ENCODE measurements at places on chromosomes 7 and 10.
A peak's percentile ranks its signal among the peaks of the same experiment; 100 is the strongest.

DNA sequence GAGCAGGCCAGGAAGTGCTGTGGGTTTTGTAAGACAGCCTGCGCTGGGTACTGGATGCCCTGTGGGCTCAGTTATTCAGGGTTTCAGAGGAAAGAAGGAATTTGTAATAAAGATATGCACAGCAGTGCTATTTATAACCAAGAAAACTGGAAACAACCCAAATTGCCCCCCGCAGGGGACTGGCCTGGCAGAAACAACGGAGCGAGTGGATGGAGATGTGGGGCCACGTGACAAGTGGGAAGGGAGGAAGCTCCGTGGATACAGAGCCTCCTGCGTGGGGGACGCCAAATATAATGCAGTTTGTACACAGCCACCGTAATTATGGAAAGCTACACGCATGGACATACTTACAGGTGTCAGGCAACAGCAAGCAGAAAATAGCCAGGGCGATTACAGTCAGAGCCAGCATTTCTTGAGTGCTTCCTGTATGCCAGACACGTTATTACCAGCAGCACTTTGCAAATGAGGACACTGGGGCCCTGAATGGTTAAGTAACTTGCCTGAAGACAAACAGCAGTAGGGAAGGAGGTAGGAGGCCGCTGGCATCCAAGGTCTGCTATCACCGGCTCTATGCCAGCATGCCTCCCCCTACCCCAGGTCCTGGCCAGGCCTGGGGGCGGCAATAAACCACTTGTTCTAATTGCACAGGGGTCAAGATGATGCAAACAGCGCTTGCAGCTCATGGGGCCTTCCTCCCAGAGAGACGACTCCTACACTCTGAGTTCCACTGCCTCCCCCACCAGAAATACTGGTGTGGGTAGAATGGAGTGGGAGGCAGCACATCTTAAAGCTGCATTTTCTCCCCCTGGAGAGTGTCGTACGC, 8.7 kb upstream of the CAMK2B start:
- DNase-seq = no peak

- peak; percentile 56 for DNase-seq
These were observed 115.1 kb downstream of the CCNY start for GRCh38 chr10:35451151-35452016.

- DNase-seq = no peak
These were observed at the start of gene TMEM236 for GRCh38 chr10:17751781-17752445. TSS of gene TMEM236 (plus strand) at chr10:17752201. CDS start at chr10:17752296, 95 bp downstream.

GRCh38 chr7:29019896-29020295, 61.8 kb upstream of the TRIL start:
- no peak for DNase-seq

- peak; percentile 36 for DNase-seq
These were observed 88.2 kb upstream of the AFAP1L2 start for GRCh38 chr10:114492351-114493037.

DNA sequence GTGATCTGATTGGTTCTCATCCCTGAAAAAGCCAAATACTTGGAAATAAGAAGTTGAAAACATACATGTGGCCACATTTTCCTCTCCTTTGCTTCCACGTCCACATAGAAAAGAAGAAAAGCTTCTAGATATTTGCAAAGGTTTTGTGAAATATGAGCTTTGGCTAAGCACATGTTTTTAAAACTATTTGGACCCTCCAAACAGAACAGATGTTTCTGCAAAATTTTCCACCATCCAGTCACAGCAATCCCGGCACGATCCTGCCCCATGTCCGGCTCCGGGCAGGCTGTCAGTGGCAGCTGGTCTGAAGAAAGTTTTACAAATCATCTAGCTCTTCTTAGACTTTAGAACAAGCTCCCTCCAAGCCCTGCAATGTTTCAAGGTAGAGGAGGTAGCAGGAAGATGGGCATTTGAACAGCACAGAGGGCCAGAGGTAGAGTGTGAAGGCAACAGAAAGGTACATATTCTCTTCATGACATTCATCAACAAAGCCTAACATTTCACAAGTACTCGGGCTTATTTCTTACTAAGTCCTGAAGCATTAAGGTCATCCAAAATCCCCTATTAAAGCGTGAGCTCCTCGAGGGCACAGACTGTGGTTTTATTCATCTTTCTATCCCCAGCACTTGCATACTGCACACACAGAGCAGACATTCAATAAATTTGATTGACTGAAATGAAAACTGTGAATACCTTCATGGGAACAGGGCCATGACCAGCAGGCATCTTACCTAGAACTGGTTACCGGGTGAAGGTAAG, 110.1 kb downstream of the JAZF1 start:
- no peak for DNase-seq

GRCh38 chr7:137304624-137305235, 38.8 kb downstream of the PTN start:
- peak; percentile 20 for DNase-seq

DNA sequence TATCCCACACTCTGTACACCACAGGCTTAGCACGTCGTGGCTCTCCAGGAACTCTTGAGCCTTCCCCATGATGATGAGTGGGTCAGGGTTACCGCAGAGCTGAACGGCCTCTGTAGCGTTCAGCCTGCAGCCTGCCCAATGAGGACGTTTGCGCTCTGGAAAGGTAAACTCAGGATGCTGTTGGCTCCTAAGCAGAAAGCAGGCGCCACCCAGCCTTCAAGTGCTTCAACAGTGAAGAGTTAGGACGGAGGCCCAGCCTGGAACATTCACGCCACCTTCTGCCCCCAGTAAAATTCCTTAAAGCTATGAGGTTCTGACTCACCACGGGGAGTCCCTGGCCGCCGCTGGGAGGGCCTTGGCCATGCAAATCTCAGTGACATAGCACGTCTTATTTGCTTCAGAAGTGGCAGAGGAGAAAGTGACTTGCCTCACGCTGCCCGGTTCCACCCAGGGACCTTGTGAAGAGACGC, 161.5 kb upstream of the SH2B2 start:
- peak; percentile 92 for DNase-seq

DNA sequence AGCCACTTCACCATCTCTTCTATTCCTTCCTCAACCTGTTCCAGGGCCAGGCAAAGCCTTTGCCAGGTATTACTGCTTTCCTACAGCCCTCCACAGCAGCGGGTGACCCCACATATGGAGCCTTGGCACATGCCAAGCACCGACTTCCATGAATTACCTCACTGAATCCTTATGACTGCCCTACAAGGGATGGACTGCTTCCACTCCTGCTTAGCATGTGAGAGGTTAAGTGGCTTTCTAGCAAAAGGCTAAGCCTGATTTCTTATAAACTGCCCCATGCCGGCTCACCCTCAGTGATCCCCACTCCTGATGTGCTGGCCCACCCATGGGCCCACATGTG, 44.0 kb upstream of the PDLIM1 start:
- DNase-seq = no peak

DNA sequence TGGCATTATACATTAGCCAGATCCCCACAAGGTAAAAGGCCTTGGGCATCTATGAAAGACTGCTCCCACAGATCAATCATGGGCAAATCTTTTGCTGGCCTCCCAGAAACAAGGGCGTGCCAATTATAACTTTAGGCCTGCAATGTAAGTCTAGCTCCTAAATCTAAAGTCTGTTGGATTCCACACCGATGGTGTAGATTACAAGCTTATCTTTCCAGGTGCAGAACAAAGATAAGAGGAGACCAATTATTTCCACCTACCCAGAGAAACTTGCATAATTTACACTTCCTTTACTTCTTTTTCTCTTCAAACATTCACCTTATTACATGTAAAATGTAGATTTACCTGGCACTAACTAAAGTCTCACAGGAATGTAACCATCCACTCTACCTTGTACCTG, 713.1 kb downstream of the SUGCT start:
- no peak for DNase-seq

GRCh38 chr7:27165089-27165995, at the start of gene HOXA9:
TSS of gene HOXA9 (minus strand) at chr7:27165537. CDS start at chr7:27165457, 80 bp downstream.
- DNase-seq = peak; percentile 75

GRCh38 chr7:109996927-109997326, 1094.0 kb upstream of the LRRN3 start:
- DNase-seq = no peak

DNA sequence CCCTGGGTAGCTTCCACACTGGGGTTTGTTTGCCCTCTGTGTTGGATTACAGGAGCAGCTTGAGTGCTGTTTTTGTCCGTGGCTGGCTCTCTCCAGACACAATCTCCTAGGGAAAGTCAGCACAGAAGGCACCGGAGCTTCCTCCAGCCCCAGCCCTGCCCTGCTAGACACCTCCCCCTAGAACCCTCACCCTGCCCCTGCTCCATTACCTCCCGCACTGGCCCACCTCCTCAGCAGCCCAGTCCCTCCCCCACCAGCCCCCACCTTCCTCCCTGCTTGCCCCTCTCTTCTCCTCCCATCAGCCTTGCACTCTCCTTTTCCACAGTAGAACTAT, 130.5 kb downstream of the ADCY1 start:
- DNase-seq = no peak

DNA sequence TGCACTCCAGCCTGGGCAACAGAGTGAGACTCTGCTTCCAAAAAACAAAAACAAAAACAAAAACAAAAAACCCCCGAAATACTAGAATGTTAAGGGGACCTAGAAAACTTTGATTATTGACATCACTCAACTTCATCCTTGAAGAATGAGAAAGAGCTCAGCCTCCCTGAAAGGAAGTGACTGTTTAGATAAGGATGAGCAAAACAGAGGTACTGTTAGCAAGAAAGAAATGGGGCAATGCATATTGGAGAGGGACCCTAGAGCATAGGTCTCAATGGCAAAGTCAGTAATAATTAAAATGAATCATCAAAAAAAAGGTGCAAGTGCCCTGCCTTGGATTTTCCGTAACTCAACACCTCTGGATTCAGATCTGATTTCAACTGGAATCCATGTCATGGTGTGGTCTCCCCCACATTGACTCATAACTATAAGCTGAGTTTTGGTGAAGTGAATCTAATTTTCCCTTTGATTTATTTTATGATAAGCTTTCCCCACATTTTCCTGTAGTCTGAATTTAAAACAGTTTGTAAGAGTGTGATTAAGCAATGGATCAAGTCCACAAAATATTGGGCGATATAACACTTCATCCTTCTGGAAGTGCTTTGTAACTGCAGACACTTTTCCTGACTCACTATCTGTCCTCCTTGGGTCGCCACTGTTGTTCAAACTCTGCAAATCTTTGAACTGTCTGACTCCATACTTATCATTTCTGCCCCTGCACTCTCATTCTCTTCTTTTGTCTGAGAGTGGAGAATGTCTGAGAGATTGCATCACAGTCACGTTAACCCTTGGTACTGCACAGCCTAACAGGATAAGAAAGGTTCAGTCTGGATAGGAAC, 224.8 kb upstream of the LYZL1 start:
- DNase-seq = peak; percentile 87

DNA sequence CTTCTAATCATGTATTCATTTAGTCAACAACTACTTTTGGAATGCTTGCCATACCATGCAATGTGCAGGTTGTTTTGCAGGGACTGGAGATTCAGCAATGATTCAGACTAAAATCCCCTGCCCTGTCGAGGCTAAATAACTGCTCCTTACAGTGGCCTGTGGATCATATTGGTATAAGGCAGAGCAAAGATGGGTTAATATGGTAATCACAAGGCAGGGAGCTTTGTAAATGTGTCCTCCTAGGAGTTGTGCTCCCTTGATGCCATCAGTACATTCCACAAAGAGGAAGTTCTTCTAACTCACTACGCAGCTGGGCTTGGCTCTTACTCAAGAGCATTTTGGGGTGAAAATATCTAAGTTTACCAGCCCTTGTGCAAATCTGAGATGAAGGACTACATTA, 614 bp upstream of the IFIT2 start:
- peak; percentile 61 for DNase-seq

DNA sequence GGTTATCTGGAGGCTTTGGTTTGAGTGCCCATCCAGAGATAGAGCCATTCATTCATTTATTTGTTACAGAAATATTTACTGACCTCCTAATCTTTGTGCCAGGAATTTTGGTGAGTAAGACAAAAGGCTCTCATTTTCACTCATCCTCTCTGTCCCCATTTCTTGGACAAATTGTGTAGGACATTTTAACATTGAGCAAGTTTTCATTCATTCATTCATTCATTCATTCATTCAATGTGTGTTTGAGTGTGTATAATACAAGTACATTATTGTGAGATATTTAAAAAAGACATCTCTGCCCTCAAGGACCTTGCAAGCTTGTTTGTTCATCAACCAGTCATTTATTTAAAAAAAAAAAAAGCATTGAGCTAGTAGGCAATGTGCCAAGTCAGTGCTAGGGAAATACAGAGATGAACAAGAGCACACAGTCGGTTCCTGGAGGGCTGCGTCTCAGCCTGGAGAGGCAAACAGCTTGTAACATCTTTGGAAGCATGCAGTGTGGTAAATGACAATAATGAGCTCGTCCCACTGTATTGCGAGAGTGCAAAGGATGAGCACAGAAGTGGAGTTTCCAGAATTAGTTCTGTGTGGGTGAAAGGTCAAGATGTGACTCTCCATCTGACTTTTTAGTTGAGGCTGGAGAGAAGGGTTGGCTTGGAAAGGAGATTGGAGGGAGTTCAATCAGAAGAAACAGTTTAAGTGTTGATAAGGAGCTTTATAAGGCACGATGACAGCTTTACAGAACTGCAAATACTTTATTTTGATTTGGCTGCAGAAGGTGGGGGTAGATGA, 50.5 kb upstream of the HBP1 start:
- peak; percentile 14 for DNase-seq

- peak; percentile 74 for DNase-seq
These were observed 62.6 kb downstream of the ADK start for GRCh38 chr10:74213571-74214162.

GRCh38 chr10:133325440-133326222, 11.1 kb downstream of the CALY start:
- no peak for DNase-seq

DNA sequence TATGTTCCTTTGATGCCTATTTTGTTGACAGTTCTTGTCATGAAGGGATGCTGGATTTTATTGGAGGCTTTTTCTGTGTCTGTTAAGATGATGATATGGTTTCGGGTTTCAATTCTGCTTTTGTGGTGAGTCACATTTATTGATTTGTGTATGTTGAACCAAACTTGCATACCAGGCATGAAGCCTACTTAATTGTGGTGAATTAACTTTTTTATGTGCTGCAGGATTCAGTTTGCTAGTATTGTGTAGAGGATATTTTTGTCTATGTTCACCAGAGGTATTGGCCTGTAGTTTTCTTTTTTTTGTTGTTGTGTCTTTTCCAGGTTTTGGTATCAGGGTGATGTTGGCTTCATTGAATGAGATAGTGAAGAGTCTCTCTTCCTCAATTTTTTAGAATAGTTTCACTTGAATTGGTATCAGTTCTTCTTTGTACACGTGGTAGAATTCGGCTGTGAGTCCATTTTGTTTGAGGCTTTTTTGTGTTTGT, 345.9 kb downstream of the KIF20B start:
- DNase-seq = peak; percentile 4
